ENCODE measurements at places on chromosomes 7 and 10.

- no peak for DNase-seq
These were observed 386.8 kb upstream of the HPS1 start for GRCh38 chr10:98833542-98833941.

DNA sequence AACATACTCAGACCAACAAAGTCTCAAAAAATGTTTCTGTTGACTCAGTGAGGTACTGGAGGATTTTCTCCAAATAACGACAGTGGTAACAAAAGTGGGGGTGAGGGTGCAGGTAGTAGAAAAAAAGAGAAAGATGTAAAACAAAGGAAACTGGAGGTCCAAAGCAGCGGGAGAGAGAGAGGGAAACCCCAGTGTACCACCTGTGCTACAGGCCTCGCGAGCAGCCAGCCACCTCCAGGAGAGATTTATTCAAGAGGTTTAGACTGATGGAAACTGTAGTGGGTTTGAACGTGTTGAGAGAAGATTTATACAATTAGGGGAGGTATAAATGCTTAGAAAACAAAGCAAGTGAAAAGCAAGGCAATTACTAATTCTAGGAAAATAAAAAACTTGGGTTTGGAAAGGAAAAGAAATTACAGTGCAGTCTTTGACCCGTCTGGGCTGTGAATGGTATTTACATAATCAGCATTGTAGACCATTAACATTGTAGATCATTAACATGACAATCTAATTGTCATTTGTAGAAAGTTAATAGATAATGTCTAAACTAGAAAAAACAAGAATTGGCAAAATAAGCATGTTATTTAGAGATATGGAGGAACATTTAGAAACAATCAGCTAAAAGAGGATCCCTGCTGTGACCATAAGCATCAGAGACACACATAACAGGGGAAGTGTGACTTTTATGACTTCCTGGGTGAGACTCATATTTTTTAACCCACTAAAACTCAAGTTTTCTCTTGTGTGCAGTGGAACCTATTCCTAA, 180.0 kb downstream of the RELN start:
- DNase-seq = no peak

- DNase-seq = no peak
These were observed 40.9 kb upstream of the MET start for GRCh38 chr7:116630932-116631671.

DNA sequence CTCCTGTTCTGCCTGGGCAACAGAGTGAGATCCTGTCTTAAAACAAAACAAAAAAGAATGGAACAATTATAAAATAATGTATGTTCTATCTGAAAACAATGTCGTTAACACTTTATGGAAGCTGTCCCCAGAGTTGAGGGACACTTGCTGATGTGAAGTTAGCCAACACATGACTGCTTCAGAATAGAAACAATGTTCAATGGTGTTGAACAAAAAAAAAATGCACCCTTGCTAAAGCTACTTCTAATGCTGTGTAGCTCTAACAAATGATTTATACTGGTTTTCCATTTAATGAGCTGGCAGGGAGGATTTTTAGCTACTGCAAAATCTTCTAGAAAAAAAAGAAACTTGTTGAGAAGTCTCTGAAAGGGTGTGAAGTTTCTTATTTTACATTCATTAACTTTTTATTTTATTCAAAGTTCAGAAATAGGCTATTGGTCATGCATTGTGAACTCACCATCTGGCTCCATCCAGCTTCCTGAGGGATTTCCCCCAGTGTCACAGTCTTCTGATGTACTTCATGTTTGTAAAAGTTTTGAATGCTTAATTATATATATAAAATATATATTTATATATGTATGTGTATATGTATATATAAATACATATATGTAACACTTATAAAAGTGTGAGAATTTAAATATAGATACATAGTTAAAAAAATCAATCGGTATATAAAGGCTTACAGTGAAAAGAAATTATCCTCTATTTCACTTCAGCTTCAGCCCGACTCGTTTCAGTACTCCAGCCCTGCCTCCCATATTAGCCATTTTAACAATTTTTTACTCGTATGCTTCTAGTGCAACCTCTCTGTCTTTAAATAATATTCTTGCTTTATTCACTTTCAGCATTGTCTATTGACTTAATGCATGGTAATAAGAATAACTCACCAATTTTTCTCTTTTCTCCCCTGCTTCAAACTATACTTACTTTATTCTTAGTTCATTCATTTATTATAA, 35.0 kb downstream of the HDAC9 start:
- no peak for DNase-seq

GRCh38 chr7:4479367-4480039, 202.6 kb upstream of the FOXK1 start:
- DNase-seq = no peak

DNA sequence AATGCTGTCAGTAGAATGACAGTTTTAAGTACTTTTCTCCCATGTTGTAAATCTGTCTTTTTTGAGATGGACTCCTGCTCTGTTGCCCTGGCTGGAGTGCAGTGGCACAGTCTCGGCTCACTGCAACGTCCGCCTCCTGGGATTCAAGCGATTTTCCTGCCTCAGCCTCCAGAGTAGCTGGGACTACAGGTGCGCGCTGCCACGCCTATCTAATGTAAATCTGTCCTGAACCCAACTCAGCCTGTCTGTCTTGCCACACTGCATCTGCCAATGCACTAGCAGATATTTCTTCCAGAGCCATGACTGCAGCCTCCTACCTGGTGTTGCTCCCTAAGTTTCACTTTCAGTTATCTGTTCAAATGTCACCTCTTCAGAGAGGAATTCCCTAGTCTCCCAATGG, 264.1 kb downstream of the PHF14 start:
- no peak for DNase-seq

GRCh38 chr10:70771311-70772194, 13.6 kb downstream of the TBATA start:
- DNase-seq = no peak

- DNase-seq = no peak
These were observed 3.2 kb upstream of the SFTPA2 start for GRCh38 chr10:79563426-79563825.

DNA sequence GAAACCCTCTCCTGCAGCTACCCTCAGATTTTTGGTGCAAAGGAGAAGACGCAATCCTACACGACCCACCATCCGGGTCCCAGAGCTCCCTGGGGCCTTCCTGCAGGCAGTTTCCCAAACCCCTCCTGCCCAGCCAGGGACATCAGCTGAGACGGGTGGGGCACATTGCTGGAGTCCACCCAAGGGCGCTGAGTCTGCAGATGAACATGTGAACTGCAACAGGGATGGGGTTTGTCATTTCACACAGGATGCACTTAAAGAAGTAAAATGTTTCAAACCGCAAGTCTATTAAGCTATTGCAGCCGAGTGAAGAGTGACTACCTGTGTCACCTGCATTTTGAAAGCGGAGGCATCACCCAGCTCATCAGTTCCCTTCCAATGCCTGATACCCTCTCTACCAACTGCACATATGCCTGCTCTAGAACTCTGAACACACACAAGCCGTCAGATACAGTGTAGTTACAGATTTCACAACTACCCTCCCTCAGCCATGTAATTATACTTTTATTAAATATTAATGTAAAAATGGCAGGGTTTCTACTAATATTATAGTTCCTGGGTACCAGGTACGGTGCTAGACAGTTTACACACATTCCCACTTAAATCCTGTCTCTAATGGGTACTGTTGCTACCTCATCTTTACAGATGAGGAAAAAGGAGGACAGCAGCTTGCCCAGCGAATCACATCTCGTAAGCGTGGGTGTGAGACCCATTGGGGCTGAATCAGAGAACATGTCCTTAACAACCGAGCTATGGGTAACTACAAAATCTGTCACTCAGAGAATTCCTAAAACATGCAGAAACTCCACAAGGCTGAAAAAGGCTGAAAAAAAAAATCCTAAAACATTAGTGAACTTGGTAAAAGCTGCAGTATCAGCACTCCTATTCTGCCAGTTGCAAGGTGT, 71.2 kb downstream of the GRB10 start:
- DNase-seq = no peak

GRCh38 chr7:70472601-70473237, 659.2 kb upstream of the GALNT17 start:
- DNase-seq = no peak

- DNase-seq = no peak
These were observed 60.2 kb upstream of the MKRN1 start for GRCh38 chr7:140539461-140539860.

DNA sequence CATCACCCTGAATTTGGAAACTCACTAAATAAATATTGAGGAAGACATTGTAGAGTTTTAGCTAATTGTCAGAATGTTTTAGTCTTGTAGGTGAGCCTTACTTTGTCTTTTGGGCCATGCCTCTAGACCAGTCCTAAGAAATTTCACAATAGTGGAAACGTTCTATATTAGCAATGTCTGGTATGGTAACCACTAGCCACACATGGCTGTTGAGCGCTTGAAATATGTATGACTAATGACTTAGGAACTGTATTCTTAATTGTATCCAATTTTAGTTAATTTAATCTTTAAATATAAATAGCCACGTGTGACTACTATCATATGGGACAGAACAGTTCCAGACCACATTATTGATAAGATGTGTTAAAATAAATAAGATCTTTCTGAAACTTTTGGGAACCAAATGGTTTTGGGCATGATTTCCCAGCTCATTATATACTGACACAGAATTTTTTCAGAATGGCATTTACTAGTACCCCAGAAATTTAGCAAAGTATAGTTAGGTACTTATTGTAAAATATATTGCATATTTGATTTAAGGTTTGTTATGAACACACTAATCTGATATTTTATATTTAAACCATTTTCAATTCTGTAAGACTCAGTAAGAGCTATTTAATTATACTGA, 95.0 kb downstream of the VPS50 start:
- DNase-seq = no peak

DNA sequence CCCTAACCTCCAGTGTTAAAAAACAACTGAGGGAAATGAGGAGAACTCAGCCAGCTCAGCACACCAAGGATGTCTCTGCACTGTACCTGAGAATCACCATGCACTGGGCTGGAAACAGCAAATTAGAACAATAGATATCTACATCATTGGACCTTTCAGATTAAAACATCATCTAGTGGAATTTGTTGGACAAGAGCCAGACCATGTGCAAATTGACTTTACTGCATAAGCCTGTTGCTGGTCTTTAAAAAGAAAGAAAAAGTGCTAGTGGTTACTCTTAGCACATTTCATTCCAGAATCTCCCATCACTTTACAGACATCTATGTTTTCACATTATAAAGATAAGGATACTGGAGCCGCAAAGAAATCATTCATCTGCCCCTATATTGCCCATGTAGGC, 75.4 kb downstream of the FGFR2 start:
- no peak for DNase-seq

GRCh38 chr10:44628921-44629320, 244.0 kb upstream of the CXCL12 start:
- DNase-seq = no peak

GRCh38 chr10:4838743-4839142, 12.7 kb downstream of the AKR1E2 start:
- no peak for DNase-seq

- no peak for DNase-seq
These were observed 61.0 kb upstream of the TMEM248 start for GRCh38 chr7:66859794-66860645.

- no peak for DNase-seq
These were observed 50.4 kb upstream of the ENO4 start for GRCh38 chr10:116798859-116799258.

- DNase-seq = no peak
These were observed 35.1 kb downstream of the SMNDC1 start for GRCh38 chr10:110269374-110270318.

GRCh38 chr7:16367115-16367514, 54.2 kb downstream of the CRPPA start:
- DNase-seq = no peak

DNA sequence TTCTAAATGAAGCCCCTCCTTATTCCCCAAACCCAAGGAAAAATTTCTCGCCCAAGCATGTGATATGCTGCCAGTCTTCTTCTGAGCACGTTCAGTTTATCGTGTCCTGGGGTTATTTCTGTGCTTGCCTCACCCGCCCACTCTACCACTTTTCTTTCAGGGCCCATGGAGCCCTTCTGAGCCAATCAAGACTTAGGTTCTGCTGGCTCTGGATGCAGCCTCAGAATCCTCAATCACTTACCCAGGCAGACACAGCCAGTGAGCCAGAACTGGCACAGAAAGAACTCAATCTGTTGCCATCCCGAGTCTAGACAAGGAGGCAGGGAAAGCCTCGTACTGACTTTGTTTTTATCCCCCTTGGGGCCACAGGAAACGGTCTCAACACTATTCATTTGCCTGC, 34.2 kb upstream of the C10orf90 start:
- DNase-seq = no peak
